ENCODE measurements at places on chromosomes 1 and 21.

DNA sequence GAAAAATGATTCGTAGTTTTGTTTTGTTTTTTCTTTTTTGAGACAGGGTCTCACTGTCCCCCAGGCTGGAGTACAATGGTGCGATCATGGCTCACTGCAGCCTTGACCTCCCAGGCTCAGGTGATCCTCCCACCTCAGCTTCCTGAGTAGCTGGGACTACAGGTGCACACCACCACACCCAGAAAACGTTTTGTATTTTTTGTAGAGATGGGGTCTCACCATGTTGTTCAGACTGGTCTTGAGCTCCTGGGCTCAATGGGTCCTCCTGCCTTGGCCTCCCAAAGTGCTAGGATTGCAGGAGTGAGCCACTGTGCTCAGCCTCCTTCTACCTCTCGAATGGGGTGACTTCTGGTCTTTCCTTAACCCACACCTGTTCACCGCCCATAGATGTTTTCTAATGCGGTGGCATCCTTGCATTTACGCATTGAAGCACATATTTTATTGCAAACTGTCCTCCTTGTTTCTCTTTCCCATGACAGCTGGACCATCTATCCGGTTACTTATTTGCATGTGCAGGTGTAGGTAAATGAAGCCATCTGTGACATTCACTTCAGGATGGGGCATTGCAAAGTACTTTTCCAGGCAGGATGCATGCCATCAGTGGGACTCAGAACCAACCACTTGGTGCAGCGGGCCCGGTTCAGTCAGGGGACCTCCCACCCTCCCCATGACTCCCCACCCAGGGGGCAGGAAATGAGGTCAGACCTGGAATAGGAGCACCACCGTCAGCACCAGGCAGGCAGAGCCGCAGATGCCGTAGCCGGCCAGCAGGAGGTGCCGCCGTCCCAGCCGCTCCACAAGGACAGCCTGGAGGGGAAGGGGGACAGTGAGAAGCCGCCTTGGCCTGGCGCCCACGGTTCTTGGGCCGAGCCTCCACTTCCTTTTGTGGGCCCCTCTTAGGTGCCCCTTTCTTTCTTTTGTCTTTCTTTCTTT lies 16.5 kb downstream of the SLC2A7 start:
- no peak for DNase-seq

DNA sequence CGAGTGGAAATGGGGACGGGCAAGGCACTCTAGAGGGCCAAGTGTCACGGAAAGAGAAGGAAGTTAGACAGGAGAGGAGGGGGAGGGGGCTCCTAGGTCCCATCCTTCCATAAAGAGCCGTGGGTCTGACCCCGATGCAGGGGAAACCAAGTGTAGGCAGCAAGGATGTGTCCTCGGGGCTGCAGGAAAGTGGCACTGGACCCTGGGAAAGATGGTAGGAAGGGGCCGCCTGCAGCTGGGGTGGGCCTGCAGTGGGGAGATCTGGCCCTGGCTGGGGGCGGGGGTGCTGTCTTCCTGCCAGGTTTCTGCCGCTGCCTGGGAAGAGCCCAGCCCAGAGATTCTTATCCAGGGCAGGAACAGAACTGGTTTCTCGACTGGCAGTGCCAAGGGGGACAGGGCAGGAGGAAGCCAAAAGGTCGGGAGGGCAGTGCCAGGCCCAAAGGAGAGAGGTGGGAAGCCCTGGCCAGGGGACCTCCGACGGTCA lies 12.9 kb downstream of the CRABP2 start:
- no peak for DNase-seq

- no peak for DNase-seq
These were observed 35.8 kb downstream of the WNT4 start for GRCh38 chr1:22107126-22107525.

- DNase-seq, result no peak
These were observed 15.3 kb downstream of the SPATA46 start for GRCh38 chr1:162361349-162361748.

GRCh38 chr1:32179193-32179442 lies 357 bp upstream of the TXLNA start:
- no peak for DNase-seq

GRCh38 chr1:56617141-56617540 lies 28.0 kb upstream of the PRKAA2 start:
- DNase-seq, result no peak

DNA sequence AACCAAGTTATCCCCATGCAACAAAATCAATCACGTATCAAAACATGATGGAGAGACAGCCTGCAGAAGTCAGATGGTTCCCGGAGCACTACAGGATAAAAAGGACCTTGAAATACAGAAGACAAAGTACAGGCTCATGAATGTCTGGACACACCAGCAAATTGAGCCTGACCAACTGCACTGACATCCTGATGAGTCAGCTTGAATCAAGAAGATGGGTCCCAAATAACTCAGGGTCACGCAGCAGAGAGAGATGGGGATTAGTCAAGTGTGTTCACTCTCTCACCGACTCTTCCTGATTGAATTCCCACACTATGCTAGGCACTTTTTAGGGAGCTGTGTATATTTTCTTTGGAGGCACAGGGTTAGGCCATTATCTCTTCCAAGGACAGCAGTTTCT lies 71.1 kb upstream of the DIRAS3 start:
- DNase-seq, result no peak

GRCh38 chr1:37055631-37056030 lies 21.3 kb upstream of the GRIK3 start:
- no peak for DNase-seq

DNA sequence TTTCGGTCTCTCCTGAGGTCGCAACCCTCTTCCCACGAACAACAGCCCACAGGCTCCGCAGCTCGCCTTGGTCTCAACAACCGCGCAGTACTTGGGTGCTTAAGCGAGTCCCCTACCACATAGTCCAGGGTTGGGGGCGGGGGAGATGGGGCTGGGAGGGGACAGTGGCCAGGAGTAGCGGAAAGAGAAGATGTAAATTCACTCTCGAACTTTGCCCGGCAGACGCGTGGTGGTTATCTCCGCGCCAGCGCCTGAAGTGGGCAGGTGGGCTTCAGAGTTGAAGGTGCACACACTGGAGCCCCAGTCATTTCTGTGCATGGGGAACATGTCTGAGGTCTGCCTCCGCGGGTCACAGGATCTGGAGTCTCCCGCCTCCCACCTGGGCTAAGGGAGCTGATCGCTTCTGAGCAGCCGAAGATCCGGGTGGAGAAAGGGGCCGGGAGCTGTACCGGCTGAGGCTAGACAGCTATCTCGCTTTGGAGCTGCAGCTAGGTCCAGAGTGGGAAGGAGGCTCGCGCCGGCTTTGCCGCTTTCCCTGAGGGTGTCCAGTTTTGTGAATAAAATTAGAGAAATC lies 4.3 kb upstream of the FOXD2 start:
- no peak for DNase-seq

- DNase-seq, result no peak
These were observed 152.8 kb downstream of the PPP1R12B start for GRCh38 chr1:202501281-202501680.
